ENCODE measurements at places on chromosomes 1 and 21. TPM values are rescaled to one million over a fixed set of nuclear protein-coding genes. Genes with fewer than 3 reads are reported as not detected.
A peak's percentile ranks its signal among the peaks of the same experiment; 100 is the strongest.

DNA sequence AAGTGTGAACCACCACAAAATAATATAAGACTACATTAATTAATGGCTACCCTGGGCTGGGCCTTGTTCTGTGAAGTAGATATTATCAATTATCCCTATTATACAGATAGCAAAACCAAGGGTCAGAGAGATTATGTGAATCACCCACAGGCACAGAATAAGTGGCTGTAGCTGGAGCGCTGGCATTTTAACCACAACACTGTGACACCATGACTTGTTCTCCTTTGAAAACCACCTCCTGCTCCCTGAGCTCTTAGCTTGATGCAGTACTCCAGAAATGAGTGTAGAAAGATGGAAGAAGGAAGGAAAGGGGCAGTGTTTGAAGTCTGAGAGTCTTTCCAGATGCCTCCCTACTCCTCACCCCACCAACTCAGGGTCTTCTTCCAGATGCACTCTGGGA lies 29.5 kb upstream of the JUN start:
- peaks cover 6% of the 10 kb centered on the region for H3K4me1 ChIP-seq
- no peak overlapping the region for H3K27ac ChIP-seq
- DNase-seq: no peak
- no peaks in the 10 kb centered on the region for H3K36me3 ChIP-seq

TNFRSF25 gene
- 87.1 TPM for total RNA-seq

DNA sequence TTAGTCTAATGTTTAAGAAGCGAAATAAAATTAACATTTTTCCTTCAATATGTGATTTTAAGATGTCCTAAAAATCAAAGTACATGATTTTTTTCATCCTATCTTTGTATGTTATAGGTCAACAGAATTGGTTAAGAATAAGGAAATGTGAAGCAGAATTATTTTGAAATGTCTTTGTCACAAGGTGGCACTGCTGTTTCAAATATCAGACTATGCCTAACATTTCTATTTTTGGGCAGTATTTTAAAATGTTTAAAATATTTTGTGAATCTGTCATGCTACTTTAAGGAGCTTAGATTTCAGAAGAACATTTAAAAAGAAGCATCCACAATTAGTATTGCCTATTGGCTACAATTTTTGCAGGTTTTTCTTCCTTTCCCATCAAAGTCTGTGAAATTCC lies 38.7 kb downstream of the AMY1C start:
- H3K27me3 ChIP-seq: no peaks in the 10 kb centered on the region
- no peaks in the 10 kb centered on the region for H3K36me3 ChIP-seq
- no peak for DNase-seq
- no peaks in the 10 kb centered on the region for H3K4me1 ChIP-seq

GRCh38 chr1:38009088-38009840 lies 3.3 kb upstream of the UTP11 start:
- no peaks in the 10 kb centered on the region for H3K4me1 ChIP-seq
- no peaks in the 10 kb centered on the region for H3K36me3 ChIP-seq
- peaks cover 7% of the 10 kb centered on the region for H3K27me3 ChIP-seq
- H3K27ac ChIP-seq: no peak overlapping the region
- no peak overlapping the region for H3K4me3 ChIP-seq

DNA sequence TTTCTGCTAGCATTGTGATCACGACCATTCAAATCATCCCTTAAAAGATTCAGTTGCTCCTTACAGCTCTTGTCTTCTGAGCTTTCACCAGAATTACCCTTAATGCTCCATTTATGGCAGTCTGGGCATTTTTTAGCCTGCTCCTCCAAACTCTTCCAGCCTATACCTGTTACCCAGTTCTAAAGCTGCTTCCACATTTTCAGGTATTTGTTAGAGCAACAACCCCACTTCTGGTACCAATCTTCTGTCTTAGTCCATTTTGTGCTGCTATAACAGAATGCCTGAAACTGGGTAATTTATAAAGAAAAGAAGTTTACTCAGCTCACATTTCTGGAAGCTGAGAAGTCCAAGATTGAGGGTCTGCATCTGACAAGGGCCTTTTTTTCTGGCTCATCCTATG lies 17.2 kb downstream of the MYBPH start:
- H3K27ac ChIP-seq: no peak overlapping the region
- H3K36me3 ChIP-seq: no peaks in the 10 kb centered on the region
- no peaks in the 10 kb centered on the region for H3K27me3 ChIP-seq
- no peak for DNase-seq

TPR gene
- total RNA-seq: 87.0 TPM

DNA sequence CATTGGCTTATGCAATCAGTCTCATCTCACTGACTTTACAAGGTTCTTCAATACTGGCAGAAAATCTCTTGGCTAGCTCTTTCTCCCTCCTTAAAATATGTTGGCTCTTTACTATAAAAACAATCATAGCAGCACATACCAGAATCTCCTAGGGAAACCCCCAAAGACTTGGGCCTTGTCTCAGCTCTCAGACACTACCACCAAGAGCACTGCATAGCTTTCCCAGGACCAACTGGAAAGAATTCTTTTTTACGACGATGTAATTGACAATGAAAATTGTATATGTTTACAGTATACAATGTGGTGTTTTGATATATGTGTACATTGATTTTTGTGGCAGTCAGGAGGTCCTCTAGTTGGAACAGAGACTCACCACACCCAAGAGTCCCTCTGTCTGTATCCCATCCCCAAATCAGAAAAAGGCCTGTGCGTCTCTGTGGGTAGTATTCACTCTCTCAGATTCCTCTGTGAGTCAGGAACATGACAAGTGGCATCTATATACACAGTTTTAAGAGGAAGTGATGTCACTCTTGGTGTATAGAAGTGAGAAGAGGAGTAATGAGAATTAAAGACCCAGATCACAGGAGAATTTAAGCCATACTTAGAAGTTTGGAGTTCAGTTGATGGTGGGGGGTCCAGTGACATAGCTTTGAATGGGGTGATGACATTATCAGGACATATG lies 21.1 kb downstream of the SMAP2 start:
- no peaks in the 10 kb centered on the region for H3K36me3 ChIP-seq
- H3K4me1 ChIP-seq: peaks cover 7% of the 10 kb centered on the region
- DNase-seq: no peak
- H3K4me3 ChIP-seq: no peak overlapping the region

SEMA4A gene
- total RNA-seq: 5.6 TPM

GRCh38 chr1:104884939-104885338 lies 1135.2 kb downstream of the AMY1C start:
- H3K27me3 ChIP-seq: no peaks in the 10 kb centered on the region
- DNase-seq: no peak
- H3K4me3 ChIP-seq: no peak overlapping the region
- H3K4me1 ChIP-seq: no peaks in the 10 kb centered on the region

GRCh38 chr1:213987422-213987926 lies 299 bp upstream of the PROX1 start:
- peaks cover 10% of the 10 kb centered on the region for H3K4me1 ChIP-seq
- peak overlapping the region; percentile 74 for H3K27ac ChIP-seq
- peak overlapping the region; percentile 43 for H3K4me3 ChIP-seq

- no peaks in the 10 kb centered on the region for H3K27me3 ChIP-seq
- no peak overlapping the region for H3K4me3 ChIP-seq
- no peak for DNase-seq
- H3K27ac ChIP-seq: no peak overlapping the region
Observed at GRCh38 chr1:187051618-187052232, 223.0 kb downstream of the PLA2G4A start.

F3 gene
- 20.9 TPM for total RNA-seq

- H3K36me3 ChIP-seq: no peaks in the 10 kb centered on the region
- H3K4me3 ChIP-seq: no peak overlapping the region
- H3K27ac ChIP-seq: no peak overlapping the region
- no peaks in the 10 kb centered on the region for H3K4me1 ChIP-seq
Observed at GRCh38 chr1:229884765-229885164, 182.3 kb upstream of the GALNT2 start.

GPR3 gene
- total RNA-seq: 0.32 TPM

- H3K4me1 ChIP-seq: no peaks in the 10 kb centered on the region
- no peak overlapping the region for H3K27ac ChIP-seq
- H3K27me3 ChIP-seq: no peaks in the 10 kb centered on the region
Observed at GRCh38 chr1:221555689-221556433, 186.0 kb downstream of the DUSP10 start.

CLDN8 gene
- 32.6 TPM for total RNA-seq

GRCh38 chr1:13807209-13807608 lies 107.2 kb downstream of the PRDM2 start:
- H3K27me3 ChIP-seq: no peaks in the 10 kb centered on the region
- H3K4me3 ChIP-seq: no peak overlapping the region
- DNase-seq: no peak

GRCh38 chr1:214029796-214030195 lies 42.0 kb downstream of the PROX1 start:
- DNase-seq: no peak
- H3K27ac ChIP-seq: no peak overlapping the region
- no peaks in the 10 kb centered on the region for H3K4me1 ChIP-seq
- no peak overlapping the region for H3K4me3 ChIP-seq

- no peaks in the 10 kb centered on the region for H3K36me3 ChIP-seq
- no peak overlapping the region for H3K4me3 ChIP-seq
- DNase-seq: no peak
- H3K4me1 ChIP-seq: no peaks in the 10 kb centered on the region
- no peaks in the 10 kb centered on the region for H3K27me3 ChIP-seq
Observed at GRCh38 chr21:34595457-34595856, 19.5 kb downstream of the RCAN1 start.

PLA2G2D gene
- total RNA-seq: 0.21 TPM

SLC22A15 gene
- total RNA-seq: 1.1 TPM

KANK4 gene
- total RNA-seq: 0.96 TPM

- H3K27me3 ChIP-seq: no peaks in the 10 kb centered on the region
- no peak overlapping the region for H3K27ac ChIP-seq
- H3K4me1 ChIP-seq: peaks cover 1% of the 10 kb centered on the region
- no peaks in the 10 kb centered on the region for H3K36me3 ChIP-seq
Observed at GRCh38 chr1:25879675-25880074, 4.2 kb upstream of the PAQR7 start.

DNA sequence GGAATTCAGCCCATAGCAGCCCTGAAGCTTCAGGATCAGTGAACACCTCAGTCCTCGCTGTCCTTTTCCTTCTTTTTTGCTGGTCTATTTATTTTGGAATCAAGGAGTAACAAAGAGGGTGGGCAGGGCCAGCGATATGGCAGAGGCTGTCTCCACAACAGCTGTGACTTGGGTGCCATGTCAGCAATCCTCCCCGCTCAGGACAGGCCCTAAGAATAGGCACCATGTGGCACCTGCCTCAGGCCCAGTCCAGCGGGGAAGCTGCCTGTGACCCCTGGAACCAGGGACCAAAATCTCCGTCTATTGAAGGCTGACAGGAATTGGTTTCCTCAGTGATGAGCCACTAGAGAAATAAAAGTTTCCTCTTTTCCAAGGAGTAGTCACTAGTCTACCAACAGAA lies 58.6 kb upstream of the TNR start:
- H3K27me3 ChIP-seq: no peaks in the 10 kb centered on the region
- DNase-seq: no peak
- H3K4me3 ChIP-seq: no peak overlapping the region
- H3K36me3 ChIP-seq: no peaks in the 10 kb centered on the region
- H3K4me1 ChIP-seq: no peaks in the 10 kb centered on the region

EXTL1 gene
- total RNA-seq: 0.29 TPM

GRCh38 chr21:22115746-22116145 lies 1117.5 kb downstream of the NCAM2 start:
- no peaks in the 10 kb centered on the region for H3K27me3 ChIP-seq
- no peaks in the 10 kb centered on the region for H3K36me3 ChIP-seq
- no peaks in the 10 kb centered on the region for H3K4me1 ChIP-seq
- DNase-seq: no peak

All from colonic mucosa (tissue), 4 donors.